ENCODE measurements at places on chromosomes 12 and 14.
A peak's percentile ranks its signal among the peaks of the same experiment; 100 is the strongest.

DNA sequence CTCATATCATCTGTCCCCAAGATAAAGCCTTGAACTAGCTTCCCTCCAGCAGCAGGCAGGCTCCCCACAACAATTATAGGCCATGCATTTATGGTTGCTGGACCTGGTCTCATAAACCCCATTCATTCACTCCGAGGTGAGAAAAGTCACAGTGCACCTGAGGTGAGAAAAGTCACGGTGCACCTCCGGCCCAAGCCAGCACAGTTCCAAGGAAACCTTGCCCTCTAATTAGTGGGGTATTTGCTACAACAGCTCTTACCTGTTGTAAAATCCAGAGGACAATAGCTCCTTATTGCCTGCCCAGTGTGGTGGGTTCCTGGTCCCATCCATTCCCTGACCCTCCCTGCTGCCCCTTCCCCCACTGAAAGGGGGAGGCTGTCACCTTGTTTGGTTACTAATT is 65.6 kb downstream of the FBXL14 start:
- no peak for DNase-seq

DNA sequence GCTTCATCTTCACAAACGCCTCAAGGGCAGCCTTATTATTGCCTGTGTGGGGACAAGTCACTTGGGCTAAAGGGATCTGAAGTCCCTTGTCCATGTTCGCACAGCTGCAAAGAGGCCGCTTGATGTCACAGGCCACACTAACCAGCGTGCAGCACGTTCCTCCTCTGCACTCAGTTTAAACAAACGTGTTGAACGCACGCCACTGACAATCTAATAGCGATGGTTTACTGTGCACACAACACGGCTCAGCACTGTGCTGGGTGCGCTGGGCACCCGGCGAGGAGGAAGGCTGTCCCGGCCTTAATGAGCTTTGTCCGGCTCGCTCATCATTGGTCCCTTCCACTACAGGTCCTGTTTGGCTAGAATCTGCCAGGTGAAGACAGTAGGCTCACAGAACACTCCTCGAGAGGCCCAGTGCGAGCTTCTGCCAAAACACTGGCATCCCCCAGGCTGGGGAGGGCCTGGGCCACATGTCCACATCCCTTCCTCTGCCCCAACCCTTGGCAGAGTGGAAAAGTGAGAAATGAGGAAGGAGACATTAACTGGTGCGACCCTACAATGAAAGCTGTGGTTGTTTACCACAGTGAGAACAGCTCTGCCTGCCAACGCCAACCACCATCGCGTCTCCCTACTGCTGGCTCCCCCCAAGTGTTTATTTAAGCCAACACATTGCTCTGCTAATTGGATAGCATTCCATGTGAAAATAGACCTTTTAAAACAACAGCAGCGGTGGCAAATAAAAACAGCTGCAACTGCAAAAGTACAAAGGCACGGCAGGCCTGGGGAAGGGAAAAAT is 113.2 kb downstream of the RBM19 start:
- no peak for DNase-seq

DNA sequence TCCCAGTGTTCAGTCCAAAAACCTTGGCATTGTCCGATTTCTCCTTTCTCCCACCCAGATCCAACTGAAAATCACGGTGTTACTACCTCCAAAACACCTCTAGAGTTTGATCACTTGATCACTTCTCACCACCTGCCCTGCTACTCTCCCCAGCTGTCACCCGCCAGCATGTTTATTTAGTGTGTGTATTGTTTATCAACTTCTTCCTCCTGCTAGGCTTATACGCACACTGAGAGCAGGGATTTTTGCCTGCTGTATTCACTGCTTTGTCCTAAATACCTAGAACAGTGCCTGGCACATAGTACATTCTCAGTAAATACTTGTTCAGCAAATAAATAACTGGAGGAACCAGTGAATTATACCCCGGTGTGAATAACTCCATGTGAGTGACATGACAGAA is 5.0 kb downstream of the BDKRB1 start:
- no peak for DNase-seq

DNA sequence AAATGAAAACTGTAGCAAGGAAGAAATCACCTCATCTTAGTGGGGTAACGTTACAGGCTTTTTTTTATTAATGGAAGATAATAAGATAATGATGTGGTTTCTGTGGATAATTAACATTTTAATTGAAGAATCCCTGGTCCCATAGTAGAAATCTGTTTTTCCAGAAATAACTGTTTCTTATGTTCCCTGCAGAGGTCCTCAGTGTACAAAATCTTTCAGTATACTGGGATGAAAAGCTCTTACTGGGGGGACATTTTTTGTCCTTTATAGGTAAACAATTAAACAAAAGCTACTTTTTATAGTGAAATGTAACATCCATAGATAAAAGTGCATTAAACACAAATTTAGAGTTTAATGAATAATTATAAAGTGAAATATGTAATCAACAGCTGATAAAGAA is 312.2 kb downstream of the ATXN7L3B start:
- DNase-seq, result no peak

- DNase-seq, result peak; percentile 28
These were observed 36.2 kb downstream of the TMEM120B start for GRCh38 chr12:121748571-121749265.

DNA sequence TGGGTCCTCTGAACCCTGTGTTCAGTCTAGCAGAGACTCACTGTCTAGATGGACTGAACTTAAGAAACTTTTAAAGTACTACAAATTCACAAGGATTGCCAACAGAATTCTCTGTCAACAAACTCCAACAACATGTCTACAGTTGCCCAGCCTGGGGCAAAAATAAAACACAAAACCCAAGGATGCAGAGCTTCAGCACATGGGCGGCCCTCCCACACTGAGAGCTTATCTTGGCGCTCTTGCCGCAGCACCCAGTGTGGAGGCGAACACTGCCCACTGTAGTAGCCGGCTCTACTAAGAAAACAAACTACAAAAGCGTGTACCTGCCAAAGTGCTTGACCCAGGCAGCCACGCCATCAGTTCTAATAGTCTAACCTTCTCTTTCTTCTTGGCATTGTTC is 66.7 kb downstream of the PTPN21 start:
- no peak for DNase-seq

DNA sequence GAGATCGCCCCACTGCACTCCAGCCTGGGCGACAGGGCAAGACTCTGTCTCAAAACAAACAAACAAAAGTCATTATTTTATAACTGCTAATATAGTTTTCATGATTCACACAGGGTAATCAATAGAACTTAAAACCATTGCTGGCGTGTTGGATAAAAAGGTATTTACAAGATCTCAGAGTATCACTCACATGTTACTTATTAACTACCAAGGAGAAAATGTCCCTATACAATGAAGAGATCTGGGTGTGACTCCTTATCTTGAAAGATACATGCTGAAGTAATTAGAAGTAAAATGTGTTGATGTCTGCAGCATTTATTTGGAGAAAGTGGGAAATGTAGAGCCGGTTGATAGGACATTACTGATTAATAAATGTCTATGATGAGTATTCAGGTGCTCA is 57.3 kb upstream of the PIK3C2G start:
- no peak for DNase-seq

DNA sequence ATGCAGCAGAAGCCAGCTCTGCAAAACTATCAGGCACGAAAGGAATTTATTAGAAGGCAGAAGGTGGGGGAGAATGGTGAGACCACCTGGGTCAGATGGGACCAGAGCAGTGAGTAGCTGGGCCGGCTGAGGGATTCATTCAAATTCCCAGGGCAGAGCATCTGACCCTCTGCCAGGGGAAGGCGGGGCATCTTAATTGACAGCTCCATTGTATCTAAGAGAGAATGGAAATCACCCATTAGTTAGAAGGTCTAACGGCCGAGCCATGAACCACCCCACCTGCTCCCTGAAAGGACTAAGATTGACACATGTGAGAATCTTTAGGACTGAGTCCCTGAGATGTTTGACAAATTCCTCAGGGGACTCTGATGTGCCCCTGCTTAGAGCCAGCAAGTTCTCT is 83.7 kb downstream of the PHETA1 start:
- no peak for DNase-seq

DNA sequence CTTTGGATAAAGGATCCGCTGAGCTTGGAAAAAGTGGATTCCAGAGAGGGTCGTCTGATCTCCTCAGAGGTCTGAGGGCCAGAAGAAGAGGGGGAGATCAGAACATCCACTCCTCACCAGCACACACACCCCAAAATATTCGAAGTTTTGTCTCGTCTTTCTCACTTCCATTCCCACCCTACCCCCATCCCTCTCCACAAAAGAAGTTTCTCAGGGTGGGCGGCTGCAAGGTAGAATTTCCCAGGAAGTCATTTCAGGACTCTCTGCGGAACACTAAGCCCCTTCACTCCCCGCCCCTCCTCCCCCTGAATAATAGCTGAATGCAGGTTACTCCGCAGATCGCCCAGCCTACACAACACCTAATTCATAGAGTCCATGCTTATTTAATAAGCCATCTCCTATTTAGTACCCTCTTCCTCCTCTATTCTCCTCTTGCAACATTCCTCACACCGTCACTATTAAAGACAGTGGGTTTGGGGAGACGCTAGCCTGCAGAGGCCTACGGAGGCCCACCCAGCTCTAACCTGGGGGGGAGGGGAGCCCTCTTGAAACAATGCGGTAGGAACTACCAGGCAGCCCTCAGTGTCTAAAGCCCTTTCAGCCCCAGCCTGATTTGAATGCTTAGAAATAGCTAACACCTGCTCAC is 649 bp upstream of the SALL2 start:
- no peak for DNase-seq

GRCh38 chr14:56328021-56328420 is 209.8 kb downstream of the PELI2 start:
- DNase-seq, result no peak
